Activated T-helper 1 cell treated with anti-CD3 and anti-CD28 coated beads, Interleukin-2, amount 50 U/mL, for 16 hours (primary cell): ENCODE measurements at places on chromosomes 7 and 10.

GRCh38 chr10:77601488-77601887 is 36.1 kb downstream of the KCNMA1 start:
- no peak for DNase-seq

- DNase-seq = no peak
These were observed 35.3 kb upstream of the ZRANB1 start for GRCh38 chr10:124906551-124907001.

DNA sequence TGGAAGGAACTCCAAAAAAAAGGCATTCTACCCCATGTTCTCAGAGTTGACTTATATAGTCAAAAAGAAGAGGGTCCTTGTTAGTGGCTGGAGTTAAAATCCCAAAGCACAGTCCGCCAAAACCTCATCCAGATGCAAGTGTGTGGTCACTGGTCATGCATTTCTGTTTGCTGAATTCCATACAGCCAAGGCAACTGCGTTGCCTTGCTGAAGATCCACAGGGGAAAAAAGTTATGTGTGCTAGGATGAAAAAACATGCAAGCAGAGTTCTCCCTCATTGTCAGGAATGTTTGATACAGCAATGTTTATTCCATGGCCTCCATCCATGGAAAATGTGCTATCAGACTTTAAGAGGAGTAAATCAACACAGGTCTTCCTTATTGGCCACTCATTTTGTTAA is 213.1 kb downstream of the CREB5 start:
- no peak for DNase-seq

GRCh38 chr7:46637793-46638735 is 717.0 kb upstream of the IGFBP3 start:
- DNase-seq = no peak

DNA sequence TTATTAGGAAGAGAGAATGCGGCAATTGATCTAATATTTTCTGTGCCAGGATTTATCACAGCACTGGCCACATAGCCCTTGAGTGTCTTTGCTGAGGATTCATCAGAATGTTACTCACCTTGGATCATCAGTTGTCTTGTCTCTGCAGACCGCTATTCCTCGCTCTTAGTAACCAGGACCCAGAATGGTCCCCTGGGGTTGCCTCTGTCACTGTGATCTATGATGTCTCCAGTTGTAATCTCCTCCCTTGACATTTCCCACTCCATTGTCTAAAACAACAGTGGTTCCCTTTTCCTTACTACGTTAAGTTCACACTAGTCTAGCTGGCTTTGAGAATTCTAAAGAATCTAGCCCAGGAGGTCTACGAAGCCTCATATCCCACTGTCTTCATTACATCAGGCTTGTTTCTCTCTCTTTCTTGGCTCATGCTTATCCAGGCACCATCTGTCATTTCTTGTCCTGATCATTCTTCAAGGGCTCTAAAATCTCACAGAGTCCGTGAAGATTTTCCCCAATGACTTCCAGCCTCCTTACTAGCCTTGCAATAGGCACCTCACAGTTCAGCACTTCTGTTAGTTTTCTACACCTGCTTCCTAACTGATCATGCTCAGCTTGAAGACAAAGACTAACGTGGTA is 125.8 kb downstream of the CUBN start:
- no peak for DNase-seq

GRCh38 chr7:15972862-15973275 is 286.4 kb upstream of the MEOX2 start:
- no peak for DNase-seq

DNA sequence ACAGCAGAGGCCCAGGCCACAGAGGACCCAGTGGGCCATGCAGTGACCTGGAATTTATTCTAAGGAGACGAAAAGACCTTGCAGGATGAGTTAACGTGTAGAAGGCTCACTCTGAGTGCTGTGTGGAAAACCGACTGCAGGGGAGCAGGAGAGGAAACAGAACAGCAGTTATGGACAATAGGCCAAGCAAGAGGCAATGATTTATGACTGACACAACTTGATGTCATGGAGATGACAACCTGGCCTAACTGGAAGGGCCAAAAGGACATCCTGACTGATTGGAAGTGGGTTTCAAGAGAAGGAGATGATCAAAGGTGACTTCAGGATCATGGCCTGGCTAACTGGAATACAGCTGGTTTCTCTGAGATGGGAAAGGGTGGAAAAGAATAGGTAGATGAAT is 70.2 kb upstream of the RAPGEF5 start:
- no peak for DNase-seq

DNA sequence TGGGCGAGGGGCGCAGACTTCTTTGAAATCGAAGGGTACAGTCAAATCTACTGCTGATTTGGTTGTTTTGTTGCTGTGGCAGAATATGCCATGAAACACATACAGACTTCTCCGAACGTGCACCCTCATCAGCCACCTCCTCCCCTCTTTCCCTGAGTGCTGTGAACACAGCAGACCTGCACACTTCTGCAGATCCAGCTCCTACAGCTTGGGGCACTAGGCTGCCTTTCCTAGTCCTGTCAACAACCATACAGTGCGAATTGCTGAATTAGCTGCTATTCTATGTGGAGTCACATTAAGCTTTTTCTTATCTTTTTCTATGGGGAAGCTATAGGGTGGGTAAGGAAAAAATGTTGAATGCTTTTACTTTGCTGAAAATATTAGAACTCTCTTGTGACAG is 57.5 kb downstream of the COL17A1 start:
- DNase-seq = no peak

GRCh38 chr10:78420946-78421735 is 387.5 kb downstream of the RPS24 start:
- no peak for DNase-seq

GRCh38 chr10:79327090-79327457 is 20.2 kb upstream of the PPIF start:
- no peak for DNase-seq

DNA sequence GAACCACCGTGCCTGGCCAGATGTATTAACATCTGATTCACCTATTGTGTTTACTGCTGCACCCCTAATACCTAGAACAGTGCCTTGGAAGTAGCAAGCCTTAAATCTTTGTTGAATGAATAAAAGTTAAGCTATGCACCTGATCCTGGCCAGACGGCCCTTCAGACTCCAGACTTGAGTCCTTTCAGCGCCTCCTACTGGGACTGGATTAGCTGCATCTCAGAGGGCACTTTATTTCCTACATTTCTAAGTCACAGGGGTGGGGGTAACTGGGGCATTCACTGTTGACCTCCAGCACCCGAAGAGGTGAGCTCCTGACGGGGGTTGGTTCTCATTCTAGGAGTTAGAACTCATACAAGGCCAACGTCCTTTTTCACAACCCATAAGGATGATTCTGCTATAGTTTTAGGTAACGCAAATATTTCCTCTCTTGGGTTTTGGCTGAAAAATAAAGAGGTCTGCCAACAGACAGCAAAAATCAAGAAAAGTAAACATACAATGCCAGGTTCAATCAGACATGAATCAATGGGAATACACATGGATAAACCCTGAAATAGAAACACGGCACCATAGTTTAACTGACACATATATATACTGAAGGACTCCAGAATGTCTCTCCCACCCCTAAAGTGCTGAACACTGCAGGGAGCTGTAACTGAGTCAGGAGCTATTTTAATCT is 48.0 kb upstream of the DLG5 start:
- no peak for DNase-seq

DNA sequence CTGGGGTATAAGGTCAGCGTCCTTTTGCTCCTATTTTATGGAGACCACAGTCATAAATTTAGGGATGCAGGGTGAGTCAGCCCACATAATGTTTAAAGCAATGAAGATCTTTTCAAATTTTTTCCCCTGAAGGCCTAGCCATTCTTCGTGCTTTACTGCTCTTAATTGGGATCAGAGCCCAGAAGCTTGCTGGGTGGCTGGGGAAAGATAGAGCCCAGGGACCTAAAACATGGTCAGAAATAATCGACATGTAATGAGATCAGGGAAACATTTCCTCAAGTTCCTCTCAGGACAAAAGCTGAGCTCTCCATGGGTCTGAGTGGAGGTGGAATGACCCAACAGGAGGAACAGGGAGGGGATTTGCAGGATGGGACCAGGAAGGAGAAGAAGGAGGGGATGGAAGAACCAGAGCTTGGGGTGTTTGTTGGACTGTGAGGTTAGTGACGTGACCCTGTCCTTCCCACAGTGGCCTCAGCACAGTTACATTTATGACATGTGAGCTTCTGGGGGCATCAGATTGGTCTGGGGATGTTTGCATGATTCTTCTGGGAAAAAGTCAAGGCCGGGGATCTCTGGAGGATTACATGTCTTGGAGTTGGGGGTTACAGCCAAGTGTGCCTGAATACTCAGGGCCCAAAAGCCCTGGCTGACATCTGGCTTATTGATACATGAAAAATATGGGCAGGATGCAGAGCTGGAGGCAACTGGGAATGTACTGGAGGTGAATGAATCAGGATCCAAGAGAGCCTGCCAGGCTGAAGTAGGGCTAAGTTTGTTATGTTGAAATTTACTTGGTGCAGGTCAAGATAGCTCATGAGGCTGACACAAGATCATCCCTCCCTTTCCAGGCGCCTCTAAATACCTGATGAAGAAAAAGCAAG is 477.9 kb downstream of the RPS24 start:
- DNase-seq = no peak

GRCh38 chr7:3942816-3943745 is 642.0 kb downstream of the SDK1 start:
- no peak for DNase-seq

- DNase-seq = no peak
These were observed 1.1 kb upstream of the EMX2 start for GRCh38 chr10:117541405-117541908.

DNA sequence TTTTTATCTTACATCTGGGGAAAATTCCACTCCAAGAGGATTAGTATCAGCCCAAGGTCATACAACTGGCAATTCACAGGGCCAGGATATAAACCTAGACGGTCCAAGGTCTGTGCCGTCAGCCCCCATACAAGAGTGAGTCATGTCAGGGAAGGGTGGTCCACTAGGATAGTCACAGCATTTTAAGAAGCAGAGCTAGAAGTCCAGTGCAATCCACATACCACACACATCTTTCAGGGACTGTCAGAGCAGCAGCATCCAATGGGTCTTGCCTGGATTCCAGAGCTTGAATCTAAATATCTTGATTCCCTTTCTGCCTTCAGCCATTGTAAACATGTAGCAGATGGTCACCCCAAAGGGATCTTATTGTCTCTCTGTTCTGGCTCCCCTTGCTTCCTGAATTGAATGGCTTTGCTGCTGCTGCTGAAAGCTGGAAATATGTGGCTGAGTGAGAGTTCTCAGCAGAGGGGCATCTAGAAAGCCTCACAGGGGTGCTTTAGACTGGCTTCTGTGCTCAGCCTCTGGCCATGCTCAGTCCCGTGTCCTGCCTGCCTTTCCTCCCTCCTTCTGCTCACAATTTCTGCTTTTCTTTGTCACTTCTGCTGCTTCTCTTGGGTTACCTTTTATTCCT is 9.9 kb upstream of the OR6V1 start:
- no peak for DNase-seq

DNA sequence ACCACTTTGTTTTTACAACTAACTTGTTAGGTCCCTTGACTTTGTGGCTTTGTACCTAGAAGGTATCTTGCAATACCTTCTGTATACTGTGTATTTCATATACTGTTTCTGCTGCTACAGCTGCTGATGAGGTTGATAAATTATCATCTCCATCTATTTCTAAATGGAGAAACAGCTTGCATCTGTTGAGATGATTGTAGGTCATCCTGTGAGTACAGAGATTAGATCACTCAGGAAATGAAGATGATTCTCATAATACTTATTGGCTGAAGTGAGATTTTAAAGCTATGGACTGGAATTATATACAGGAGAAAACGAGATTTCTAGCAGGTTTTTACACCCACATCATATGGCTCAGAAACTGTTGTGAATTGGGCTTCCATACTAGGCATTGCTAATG is 280.5 kb downstream of the KCND2 start:
- DNase-seq = no peak

DNA sequence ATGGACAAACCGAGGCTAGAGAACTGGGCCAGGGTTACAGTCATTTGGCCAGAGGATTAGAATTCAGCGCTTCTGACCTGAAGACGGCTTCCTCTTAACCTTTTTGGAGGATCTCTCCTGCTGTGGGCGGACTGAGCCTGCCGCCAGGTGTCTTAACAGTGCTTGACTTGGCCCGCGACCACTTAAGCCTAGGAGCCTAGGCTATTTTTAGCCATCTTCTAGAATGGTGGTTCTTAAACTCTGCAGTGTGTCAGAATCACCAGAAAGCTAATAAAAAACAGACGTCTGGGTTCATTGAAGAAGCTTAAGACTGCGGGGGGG is 722 bp downstream of the MDH2 start:
- no peak for DNase-seq

DNA sequence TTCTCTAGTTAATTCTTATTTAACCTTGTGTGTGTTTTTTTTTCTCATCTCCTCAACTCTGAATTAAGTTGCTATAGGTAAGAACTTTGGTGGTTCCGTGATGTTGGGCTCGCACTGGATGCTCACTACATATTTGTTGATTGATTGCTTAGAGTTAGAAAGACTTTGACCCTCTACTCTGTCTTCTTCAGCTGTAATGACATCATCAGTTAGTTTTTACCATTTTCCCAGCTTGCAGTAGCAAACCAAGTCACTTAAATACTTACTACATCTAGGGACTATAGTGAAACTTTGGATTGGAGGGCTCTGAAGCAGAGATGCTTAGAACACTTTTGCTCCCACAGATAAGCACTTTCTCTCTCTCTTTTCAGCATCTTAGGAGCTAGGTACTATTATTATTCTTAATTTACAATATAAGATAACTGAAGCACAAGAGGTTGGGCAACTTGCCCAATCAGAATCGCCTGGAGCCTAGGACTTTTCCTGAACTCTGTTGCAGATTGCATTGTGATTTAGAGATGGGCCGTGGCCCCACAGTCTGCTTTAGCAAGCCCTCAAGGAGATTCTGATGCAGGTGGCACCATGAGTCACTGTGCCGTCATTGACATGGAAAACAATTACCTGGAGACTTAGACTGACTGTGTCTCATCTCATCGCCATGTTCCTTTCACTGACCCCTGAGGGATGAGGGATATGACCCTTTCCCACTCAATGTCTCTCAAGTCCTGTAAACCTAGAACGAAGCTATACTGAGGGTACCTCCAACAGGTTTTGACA is 471.9 kb upstream of the PODXL start:
- no peak for DNase-seq

GRCh38 chr10:107032700-107033401 is 131.7 kb downstream of the SORCS1 start:
- DNase-seq = no peak
